HEK293T (cell line): ENCODE measurements at places on chromosomes 7 and 10.

- DNase-seq: no peak
Measured at GRCh38 chr7:5217851-5218331, 27.9 kb downstream of the WIPI2 start.

DNA sequence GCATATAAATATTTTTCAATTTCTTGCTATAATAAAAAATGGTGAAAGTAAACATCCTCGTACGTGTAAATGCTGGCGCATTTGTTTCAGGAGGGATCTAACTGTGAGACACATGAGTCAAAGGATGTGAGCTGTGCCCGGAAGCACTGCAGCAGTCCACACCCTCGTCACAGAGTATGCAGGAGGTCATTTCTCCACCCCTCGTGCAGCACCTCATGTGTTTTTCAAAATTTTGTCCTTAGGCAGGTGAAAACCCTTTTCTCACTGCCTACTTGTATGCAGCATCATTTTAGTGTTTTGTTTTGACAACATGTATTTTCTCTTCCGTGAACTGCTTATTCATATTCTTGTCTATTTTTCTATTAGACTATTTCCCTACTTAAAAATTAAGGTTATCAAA, 162.7 kb downstream of the AVL9 start:
- no peak for DNase-seq

- DNase-seq: no peak
Measured at GRCh38 chr10:110764378-110764777, 107.3 kb upstream of the PDCD4 start.

GRCh38 chr10:72679838-72680241, 12.1 kb upstream of the MCU start:
- no peak for DNase-seq

- DNase-seq: no peak
Measured at GRCh38 chr7:116135306-116135705, 75.0 kb upstream of the TES start.

- no peak for DNase-seq
Measured at GRCh38 chr10:96047004-96047649, 3.7 kb downstream of the CCNJ start.

DNA sequence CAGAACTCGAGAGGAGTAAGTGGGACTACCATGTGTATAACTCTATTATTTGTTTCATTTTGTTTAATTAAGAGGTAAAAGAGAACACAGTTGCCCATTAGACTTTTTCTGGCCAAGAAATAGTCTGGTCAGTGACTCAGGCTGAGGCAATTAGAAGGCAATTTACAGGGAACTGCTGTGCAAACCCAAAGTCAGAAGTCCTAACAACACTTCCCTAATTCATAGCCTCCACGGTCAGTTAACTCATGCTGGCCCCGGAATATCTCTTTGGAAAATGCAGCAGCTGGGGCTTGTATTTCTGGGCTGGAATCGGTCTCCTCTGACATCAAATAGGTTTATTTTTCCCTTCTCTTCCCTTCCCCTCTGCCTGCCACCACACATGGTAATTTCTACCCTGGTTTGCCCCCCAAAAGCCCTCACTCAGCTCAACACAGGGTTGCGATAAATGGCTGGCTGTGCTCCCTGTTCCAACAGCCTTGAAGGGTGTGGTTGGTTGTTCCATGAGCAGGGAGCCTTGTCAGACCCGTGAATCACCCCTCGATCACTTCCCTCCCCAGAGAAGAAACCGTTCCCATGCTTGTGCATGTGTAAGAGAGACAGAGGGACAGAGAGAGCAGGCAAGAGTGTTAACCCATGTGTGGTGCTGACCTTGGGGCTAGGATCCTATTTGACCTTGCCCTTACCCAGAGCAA, 5.3 kb downstream of the SH3PXD2A start:
- DNase-seq: no peak

DNA sequence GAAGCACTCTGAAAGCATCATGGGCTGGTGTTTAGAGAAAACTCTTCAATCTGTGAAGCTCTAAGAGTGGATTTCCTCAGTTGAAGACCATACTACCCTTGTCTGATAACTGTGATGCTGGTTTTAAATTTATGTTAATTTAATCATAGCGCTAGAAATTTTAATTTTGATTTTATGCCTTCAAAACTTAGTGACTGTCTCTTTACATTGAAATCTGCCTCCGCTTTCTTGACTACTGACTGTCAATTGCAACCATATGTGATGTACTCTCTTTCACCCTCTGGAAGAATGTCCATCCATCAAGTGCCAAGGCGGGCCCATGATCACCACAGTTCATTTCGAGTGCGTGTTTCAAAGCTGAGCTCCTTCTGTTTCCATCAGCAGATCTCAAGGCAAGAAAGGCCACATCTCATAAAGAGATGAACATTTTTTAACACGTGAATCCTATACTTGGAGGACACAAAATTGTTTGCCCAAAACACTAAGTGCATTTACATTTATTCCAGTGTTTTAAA, 147.1 kb downstream of the ITGA8 start:
- DNase-seq: no peak

DNA sequence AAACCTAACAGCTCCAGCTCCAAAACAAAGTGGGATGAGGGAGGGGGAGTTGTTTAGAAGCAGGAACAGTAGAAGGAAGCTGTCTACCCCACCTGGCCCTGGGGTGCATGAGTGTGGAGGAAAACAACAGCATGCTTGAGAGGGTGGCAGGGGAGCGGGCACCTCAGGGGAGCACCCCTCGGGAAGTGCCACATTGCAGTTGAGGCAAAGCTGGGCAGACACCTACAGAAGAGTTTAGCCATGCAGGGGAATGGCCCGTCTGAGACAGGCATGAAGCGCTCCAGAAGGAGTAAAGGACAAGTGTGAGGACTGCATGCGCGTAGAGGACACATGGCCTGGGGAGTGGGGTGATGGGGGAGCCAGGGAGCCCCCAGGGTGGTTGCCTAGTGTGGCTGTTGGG, 18.1 kb downstream of the CHAT start:
- no peak for DNase-seq

DNA sequence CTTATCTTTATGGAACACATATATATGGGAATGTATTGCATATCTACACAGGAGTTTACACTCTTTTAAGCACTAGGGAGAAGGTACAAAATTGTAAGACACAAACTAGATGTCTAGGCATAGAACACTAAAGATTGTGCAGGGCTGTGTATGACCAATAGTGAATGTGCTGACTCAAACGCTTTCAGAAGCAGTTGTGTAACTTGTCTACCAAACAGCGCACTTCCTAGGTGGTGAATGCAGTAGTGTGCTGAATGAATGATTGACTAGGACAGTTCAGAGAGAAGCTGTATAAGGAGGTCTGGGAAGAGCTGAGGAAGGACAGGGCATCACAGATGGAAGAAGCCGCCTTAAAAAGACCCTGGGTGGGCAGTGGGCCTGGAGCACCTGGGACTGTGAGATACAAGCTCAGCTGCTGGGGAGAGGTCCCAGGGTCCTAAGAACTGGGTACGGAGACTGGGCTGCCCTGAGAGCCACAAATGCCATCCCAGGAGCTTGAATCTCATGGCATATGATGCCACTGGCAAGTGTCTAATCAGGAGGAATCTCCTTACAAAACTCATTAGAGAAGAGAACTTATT, 14.2 kb downstream of the CLRN3 start:
- DNase-seq: no peak

- no peak for DNase-seq
Measured at GRCh38 chr7:47950714-47951113, 2.4 kb upstream of the PKD1L1 start.

GRCh38 chr10:125264757-125265578, 104.6 kb upstream of the CTBP2 start:
- DNase-seq: no peak

- DNase-seq: no peak
Measured at GRCh38 chr7:158519633-158520174, 67.9 kb downstream of the PTPRN2 start.

- no peak for DNase-seq
Measured at GRCh38 chr10:120511165-120511564, 54.1 kb downstream of the PLPP4 start.

GRCh38 chr7:41624818-41625217, 78.1 kb downstream of the INHBA start:
- DNase-seq: no peak

- DNase-seq: no peak
Measured at GRCh38 chr7:91372323-91372722, 108.1 kb downstream of the FZD1 start.

GRCh38 chr10:30688456-30688855, 58.9 kb upstream of the LYZL2 start:
- DNase-seq: no peak

DNA sequence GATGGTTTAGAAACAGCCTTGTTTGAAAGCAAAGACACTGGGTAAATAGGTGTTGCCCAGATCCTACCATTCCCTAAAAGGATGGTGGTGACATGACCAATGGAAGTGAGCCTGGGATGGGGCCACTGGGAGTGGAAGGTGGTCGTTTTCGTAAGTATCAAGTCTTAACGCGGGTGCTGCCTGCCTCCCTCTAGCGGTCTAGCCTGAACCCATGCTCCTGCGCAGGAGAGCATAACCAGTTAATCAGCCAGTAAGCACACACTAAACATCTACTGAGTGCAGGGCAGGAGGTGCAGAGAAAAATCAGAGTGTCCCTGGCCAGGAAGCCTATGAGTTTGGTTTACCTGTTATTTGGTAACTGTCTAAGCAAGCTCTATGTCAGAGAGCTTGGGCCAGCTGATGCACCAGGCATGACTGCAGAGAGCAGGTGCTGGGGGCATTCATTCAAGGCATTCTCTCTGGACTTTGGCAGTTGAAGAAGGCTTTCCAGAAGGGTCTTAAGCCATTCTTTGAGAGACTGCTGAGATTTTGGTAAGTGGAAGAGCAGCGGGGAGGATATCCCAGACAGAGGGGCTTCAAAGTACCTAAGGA, 930 bp downstream of the GARIN1A start:
- DNase-seq: peak; percentile 44

DNA sequence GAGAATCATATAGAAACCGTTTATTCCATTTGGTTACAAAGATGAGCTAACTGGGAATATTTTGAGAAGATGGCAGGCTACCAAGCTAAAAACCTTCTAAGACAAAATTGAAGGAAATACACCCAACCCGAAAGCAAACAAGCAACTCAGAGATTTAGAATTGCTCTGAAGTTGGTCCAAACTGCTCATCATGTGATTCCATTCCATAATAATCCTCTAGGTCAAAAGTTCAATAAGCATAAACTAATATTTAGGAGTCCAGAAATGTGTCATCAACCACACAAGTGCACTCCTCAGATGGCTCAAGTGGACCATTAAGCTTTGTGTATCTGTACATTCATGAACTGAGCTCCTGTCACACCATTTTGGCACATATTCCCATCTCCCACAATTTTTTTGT, 28.7 kb downstream of the DGKI start:
- DNase-seq: no peak

GRCh38 chr7:116239434-116239833, 29.1 kb downstream of the TES start:
- no peak for DNase-seq

DNA sequence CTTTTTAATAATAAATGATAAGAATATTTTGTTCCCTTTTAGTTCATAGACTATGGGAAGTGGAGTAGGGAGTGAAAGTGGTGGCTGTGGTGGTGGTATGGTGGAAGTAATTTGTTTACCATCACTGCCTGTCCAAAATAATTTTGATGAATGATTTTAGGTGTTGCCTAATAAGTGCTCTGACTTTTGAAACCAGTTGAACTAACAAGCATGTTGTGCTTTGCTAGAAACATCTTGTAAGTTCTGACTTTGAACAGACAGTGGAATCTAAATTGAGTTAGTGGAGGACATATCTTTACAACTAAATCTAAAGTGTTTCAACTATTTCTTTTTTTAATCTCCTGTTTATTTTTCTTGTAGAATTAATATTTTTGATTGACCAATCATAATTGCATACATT, 49.7 kb downstream of the ZEB1 start:
- DNase-seq: no peak

- no peak for DNase-seq
Measured at GRCh38 chr10:28253169-28253785, 49.6 kb downstream of the MPP7 start.

GRCh38 chr7:47806701-47807103, 141.6 kb downstream of the PKD1L1 start:
- DNase-seq: no peak

DNA sequence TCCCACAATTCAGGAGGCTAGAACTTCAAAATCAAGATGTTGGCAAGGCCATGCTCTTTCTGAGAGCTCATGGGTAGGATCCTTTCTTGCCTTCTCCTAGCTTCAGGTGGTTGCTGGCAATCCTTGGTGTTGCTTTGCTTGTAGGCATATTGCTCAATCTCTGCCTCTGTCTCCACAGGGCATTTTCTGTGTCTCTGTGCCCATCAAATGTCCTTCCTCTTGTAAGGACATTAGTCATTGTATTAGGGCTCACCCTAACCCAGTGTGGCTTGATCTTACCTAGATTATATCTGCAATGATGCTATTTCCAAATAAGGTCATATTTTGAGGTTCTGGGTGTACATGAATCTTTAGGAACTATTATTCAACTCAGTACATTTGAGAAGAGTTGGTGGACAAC, 20.1 kb downstream of the BET1 start:
- no peak for DNase-seq

- DNase-seq: no peak
Measured at GRCh38 chr10:77664696-77665095, 27.1 kb upstream of the KCNMA1 start.

DNA sequence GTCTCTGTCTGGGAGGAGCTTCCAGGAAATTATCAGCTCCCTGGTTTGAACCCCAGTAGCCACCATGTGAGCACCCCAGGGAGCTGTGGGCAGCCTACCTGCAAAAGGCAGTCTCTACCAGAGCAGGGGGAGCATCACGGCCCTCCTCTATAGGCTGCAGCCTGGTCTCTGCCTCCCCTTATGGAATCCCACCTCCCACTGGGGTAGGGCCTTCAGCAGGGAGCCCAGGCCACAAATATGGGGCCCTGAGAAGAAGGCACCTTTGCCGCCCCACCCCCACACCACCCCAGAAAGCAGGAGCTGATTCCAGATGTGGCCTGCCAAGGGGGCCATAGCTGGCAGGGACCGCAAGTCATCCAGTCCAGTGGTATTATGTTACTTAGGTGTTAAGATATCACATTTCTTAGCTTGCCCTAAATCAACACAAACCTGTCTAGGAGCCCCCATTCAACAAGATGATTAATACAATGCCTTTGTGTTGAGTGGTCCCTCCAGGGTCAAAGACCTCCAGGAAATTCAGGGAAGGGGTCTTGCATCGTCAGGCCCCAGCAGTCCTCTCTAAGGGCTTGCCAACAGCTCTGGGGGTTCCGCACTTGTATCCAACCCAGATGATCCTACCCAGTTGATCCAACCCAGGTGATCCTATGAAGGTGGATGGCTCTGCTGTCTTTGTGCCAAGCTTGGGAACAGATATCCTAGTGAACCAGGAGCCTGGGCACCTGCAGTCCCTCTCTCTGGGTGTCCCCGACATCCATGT, 114.9 kb downstream of the OAT start:
- no peak for DNase-seq

- DNase-seq: no peak
Measured at GRCh38 chr7:124552217-124552616, 213.4 kb downstream of the GPR37 start.

DNA sequence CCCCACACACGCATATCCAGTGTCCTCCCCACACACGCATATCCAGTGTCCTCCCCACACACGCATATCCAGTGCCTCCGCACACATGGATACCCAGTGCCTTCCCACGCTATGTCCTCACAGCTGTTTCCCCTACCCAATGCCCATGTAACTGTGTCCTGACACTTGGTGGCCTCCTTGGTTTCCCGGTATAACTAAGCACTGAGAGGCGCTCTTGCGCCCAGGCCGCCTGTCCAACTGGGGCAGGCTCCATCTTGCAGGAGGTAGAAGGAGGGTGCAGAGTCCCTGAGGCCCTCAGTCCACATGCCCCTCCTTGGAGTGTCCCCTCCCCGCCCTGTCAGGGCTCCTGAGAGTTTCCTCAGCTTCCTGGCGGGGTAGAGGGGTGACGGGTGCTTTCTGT, 535.6 kb downstream of the DNAJB6 start:
- no peak for DNase-seq

- DNase-seq: peak; percentile 24
Measured at GRCh38 chr10:51699145-51699474, 285 bp downstream of the CSTF2T start.
